CD8-positive, alpha-beta memory T cell (primary cell): ENCODE measurements at places on chromosomes 11 and 22. TPM values are rescaled to one million over a fixed set of nuclear protein-coding genes. Genes with fewer than 3 reads are reported as not detected.

DNA sequence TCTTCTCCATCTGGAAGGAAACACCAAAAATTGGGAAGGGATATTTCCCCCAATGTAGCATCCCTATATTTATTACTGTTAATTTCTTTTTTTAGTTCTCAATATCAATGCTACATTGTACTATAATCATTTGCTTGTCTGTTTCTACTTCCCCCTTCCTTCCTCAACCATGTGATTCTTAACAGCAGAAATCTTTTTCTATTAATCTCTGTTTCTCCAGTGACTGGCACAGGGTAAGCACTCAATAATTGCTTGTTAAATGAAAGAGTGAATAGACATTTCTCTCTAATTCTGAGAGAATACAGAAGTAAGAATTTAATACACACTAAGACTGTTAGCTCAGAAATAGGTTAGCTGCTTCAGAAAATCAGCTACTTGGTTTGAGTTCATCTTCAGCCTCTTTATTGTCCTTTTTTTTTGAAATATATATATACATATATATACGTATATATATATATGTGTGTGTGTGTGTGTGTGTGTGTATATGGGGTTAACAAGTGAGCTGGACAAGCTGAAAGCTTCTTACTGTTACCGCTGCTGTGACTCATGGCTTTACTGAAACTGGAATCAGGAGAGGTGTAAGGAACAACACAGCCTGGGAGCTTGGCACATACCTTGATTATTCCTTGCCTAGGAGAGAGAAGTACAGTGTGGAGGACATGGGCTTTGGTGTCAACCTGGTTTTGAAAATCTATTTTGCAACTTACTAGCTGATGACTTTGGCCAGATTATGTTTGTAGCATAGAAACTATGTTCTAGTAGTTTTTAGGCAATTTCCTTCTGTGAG lies 26.2 kb upstream of the PDE3B start:
- H3K36me3 ChIP-seq, result no peaks in the 10 kb centered on the region
- no peak overlapping the region for H3K27ac ChIP-seq
- DNase-seq, result no peak

The PCF11 gene
- 58.8 TPM for total RNA-seq

DNA sequence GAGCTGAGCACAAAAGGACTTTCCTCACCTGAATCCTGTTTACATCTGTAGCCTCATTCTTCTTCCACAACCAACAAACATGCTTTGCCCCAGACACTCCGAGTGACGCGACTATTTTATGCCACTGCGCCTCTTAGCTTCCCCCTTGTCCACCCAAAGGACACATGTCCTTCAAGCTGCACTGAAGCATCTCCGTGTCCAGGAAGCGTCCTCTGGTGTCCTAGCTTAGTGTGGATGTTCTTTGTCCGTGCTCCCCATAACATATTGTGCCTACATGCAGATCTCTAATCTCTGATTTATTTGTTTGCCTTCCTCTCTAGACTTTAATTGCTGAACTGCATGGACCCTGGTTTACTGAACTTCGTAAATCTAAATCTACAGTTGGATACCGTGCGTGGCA lies 20.1 kb upstream of the CECR2 start:
- no peak for DNase-seq
- no peaks in the 10 kb centered on the region for H3K36me3 ChIP-seq
- no peak overlapping the region for H3K27ac ChIP-seq
- no peak overlapping the region for H3K4me3 ChIP-seq
- no peaks in the 10 kb centered on the region for H3K4me1 ChIP-seq

The MS4A3 gene
- not detected for total RNA-seq

The TYR gene
- not detected for total RNA-seq

The OR8D4 gene
- not detected for total RNA-seq

DNA sequence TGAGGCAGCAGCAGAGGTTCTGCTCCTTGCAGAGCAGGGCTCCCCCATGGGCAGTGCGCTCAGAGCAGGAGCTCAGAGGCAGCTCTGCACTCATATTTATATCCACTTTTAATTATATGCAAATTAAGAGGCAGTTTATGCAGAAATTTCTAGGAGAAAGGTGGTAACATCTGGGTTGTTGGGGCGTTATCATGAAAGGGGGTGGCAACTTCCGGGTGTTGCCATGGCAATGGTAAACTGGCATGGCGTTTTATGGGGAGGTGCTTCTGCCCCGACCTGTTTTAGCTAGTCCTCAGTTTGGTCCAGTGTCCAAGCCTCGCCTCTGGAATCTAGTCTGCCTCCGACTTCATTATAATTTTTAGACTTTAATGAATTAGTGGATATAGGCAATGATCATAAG lies 1191.7 kb downstream of the TBC1D22A start:
- H3K4me3 ChIP-seq, result no peak overlapping the region
- no peak overlapping the region for H3K27ac ChIP-seq
- DNase-seq, result no peak
- no peaks in the 10 kb centered on the region for H3K36me3 ChIP-seq
- no peaks in the 10 kb centered on the region for H3K4me1 ChIP-seq

- DNase-seq, result no peak
- H3K27me3 ChIP-seq, result no peaks in the 10 kb centered on the region
- H3K4me1 ChIP-seq, result peaks cover 22% of the 10 kb centered on the region
- H3K27ac ChIP-seq, result no peak overlapping the region
Measured at GRCh38 chr22:32413719-32414118, 1.7 kb upstream of the RTCB start.

DNA sequence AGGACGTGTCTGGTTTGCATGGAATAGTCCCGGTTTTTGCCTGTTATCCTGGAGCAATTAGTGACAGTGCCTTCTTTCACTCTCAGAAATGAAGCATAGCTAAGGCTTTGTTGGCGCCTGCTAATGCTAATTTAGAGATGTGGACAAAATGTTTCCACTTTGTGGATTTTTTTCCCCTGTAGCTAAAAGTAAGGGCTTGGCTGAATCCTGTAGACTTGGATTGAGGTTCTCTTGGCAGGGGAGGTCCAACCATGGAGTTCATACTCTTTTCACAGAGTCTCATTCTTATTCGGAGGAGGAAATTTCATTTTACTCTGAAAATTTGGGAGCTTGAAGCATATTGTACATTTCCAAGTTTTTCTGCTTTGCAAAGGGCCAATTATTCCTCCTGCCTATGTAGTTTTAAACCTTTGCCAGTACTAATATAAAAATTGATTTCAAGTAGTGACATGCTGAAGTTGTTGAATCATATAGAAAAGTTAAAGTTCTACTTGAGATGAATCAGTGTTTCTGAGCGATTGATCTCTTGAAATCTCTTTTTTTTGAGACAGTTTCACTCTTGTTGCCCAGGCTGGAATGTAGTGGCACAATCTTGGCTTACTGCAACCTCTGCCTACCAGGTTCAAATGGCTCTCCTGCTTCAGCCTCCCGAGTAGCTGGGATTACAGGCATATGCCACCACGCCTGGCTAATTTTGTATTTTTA lies 20.0 kb downstream of the PPFIA1 start:
- H3K36me3 ChIP-seq, result peaks cover 8% of the 10 kb centered on the region
- no peak overlapping the region for H3K27ac ChIP-seq
- no peak for DNase-seq
- no peak overlapping the region for H3K4me3 ChIP-seq
- no peaks in the 10 kb centered on the region for H3K4me1 ChIP-seq
